ENCODE measurements at places on chromosomes 1 and 21.

DNA sequence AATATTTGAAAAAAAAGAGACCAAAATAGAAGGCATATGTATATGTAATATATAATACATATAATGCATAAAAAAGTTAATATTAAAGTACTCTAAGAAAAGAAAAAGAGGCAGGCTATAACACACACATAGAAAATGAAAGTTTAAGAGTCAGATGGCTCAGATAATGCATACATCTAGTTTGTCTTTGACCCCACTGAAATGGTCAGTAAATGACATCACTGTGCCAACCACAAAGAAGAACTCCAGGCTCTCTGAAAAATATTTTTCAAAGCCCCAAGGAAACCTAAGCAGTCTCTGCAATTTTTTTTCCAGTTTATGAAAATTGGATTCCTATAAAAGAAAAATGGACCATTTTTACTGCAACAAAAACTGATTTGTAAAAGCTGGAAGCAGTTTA lies 55.4 kb upstream of the SCYL3 start:
- DNase-seq, result no peak

DNA sequence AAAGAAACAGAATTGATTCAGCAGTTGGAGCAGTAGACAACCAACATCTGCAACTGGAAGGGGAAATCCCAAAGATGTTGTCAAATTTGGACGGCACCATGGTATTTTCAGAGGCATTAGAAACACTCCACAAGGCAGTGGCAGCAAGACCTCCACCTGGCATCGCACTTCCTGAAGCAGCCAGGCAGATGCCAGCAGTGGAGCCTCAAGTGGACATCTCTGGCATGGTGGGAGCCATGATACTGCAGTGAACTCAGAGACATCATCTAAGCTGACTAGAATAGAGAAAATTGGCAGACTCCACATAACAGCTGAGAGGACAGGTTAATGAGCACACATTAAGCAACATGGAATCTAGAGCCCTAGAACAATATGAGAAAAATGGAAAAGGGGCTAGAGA lies 33.9 kb upstream of the RGS8 start:
- DNase-seq, result no peak

DNA sequence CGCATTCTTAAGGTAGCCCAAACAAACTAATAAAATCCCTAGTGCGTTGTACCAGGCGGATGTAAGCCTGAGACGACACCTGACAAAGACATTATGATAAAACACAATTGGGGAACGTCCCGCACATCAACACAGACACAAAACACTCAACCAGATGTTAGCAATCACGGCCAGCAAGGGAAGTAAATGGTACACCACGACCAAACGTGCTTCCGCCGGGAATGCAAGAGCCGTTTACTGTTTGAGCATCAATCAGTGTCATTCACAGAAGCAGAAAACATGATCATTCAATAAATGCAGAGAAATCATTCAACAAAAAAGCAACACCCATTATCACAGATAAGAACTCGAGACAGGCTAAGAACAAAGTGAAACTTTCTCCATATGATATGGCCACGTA lies 49.4 kb upstream of the COL18A1 start:
- no peak for DNase-seq

GRCh38 chr1:188557053-188557452 lies 1728.3 kb downstream of the PLA2G4A start:
- no peak for DNase-seq

GRCh38 chr1:168512864-168513595 lies 30.8 kb downstream of the XCL2 start:
- no peak for DNase-seq

GRCh38 chr1:116334868-116335635 lies 38.0 kb upstream of the ATP1A1 start:
- DNase-seq, result no peak

DNA sequence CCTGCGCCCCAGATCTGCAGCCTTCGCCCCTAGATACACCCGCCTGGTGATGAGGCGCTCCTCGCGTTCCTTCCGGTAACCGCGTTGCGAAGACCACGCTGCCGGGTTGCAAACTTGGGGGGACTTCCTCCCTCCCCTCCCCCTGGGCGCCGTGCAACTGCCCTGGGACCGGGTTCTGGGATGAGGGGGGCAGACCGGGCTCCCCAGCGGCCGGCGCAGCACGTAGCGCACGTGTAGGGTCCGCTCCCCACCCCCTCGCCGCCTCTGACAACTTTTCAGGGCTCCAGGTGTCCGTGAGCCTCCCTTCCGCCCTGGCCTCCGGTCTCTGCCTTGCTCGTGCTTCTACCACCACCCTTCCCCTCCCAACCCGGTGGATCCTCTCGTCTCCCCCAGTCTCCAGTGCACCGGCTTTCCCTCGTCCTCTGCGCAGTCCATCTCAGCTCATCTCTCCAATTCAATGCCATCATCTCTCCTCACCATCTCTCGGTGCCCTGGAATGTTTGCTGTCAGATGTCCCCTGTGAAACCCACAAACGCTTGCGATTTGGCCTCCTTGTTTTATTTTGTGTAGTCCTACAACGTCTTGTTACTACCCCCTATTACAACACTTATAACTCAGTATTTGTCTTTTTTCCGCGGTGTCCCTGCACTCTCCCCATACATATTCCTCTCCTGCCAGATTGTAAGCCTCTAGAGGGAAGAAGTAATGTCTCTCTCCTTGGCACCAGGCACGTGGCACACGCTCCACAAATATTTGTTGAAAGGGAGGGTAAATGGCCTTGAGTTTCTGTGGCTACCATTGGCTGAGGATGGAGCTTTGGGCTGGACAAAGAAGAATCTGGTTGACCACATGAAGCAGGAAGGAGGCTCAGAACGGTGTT lies 782 bp downstream of the PCAT6 start:
- no peak for DNase-seq
